ENCODE measurements at places on chromosomes 2 and 18.
A peak's percentile ranks its signal among the peaks of the same experiment; 100 is the strongest.

- DNase-seq: no peak
Measured at GRCh38 chr2:236367506-236368289, 103.5 kb upstream of the ASB18 start.

GRCh38 chr18:22559414-22560274 is 141.9 kb upstream of the CTAGE1 start:
- peak; percentile 80 for DNase-seq

DNA sequence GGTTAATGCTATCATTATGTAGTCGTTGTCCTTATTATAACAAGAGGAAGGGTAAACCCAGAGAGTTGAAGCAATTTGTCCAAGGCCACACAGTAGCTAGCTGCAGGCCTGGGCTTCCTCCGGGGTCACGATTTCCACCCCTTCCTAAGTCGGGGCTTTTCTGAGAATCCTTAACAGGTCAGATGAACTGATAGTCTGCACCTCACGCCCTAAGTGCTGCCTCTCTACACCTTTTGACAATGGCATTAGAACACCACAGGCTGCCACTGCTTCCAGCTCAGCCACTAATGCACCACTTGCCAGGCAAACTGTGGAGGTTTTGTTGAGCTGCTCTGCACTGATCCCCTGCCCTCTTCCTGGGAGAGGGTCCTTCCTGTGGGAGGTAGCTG is 37.7 kb downstream of the FOSL2 start:
- DNase-seq: no peak

- DNase-seq: no peak
Measured at GRCh38 chr2:23381084-23381483, 3.9 kb upstream of the KLHL29 start.

- DNase-seq: peak; percentile 71
Measured at GRCh38 chr2:42810971-42811811, 18.8 kb upstream of the HAAO start.

DNA sequence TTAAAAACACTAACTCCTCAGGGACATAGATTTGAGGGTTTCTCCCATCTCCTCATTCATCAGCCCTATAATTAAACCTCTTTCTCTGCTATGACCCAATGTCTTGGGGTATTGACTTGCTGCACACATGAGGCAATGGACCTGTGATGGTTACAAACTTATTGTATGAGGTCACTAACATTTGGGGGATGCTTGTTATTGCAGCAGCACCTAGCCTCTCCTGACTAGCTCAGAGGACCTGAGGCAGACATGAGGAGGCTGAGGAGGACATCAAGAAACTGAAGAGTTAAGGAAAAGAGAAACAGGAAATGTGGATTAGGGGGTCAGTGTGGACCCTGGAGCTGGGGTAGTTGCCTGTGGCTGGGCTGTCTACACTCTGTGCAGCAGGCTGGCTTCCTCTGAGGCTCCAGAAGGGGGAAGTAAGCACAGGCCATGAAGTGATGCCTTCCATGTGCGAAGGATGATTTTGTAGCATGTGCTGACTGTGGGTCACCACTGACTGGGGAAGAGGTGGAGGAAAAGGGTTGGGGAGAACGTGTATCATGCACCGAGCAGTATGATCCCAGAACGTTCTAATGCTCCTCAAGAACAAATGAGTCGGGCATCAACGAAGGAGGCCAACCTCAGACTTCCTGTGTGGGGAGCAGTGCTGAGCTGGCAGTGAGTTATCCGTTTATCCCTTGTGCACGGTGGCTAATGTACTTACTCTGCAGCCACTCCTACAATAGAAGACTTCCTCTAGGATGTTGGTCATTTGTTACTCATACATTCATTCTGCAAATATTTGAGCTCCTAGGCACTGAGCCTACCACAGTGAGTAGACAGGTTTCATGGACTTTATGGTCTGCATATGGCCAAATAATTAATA is 42.1 kb upstream of the RFX8 start:
- DNase-seq: no peak

- DNase-seq: no peak
Measured at GRCh38 chr18:61910101-61910500, 17.3 kb upstream of the RNF152 start.

- no peak for DNase-seq
Measured at GRCh38 chr18:7234091-7234490, 3.2 kb downstream of the LRRC30 start.

GRCh38 chr2:203673933-203674332 is 32.5 kb upstream of the CD28 start:
- DNase-seq: no peak

GRCh38 chr2:101200676-101201075 is 49.5 kb upstream of the TBC1D8 start:
- DNase-seq: no peak

GRCh38 chr18:3848316-3848715 is 398.3 kb downstream of the TGIF1 start:
- DNase-seq: no peak

DNA sequence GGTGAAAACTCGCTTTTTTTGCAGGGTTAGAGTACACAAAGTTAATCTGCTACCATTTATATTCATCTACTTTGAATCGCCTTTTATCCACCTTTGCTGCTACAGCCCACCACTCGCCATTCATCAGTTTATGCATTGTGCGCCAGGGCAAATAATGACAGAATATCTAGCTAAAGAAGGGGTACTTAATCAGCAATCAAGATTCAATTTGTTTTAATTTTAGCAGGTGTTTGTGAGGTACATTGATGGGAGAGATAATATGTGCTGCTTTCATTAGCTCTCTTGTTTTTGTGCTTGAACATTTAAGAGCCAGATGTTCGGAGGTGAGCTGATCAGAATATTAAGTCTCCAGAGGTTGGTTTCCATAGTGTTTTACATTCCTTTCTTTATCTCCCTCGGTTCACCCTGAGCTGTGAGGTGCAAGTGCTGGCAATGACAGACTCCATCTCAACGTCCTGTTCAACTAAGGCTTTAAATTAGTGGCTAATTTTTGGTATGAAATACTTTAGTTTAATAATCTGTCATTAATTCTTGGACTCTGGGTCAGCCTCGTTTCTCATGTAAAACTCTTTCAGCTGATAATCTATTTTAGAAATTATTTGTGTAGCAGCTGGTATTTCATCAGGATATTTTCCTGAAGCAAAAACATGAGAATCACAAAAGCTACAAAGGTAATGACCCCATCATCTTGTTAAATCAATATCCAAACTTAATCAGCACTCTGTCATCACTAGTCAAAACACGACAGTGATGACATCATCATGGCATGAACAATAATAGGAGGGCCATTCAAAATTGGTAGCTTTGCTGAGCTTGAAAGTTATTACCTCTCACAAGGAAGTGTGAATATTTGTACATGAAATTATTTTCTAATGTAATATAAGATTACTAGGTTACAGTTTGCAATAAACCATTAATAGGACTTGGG is 479.9 kb upstream of the FANCL start:
- no peak for DNase-seq

DNA sequence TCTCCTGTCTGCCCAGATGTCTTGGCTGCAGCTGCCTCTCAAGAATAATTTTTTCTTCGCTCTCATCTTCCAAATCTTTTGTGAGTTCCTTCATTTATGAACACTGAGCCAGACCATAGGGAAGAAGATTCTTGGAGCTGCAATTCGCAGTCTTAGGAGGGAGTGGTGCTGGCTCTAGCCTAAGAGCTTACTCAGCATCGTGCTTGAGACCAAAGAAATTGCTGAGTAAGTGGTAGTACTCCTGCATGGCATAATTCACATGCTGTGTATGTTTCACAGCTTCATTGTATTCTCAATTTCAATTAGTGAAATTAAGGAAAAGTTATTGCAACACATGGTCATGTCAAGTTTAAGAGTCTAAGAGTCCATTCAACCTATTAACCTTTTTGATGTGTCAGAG is 771.7 kb downstream of the ADCYAP1 start:
- DNase-seq: no peak

GRCh38 chr2:29097569-29097968 is 17.6 kb upstream of the CLIP4 start:
- no peak for DNase-seq

DNA sequence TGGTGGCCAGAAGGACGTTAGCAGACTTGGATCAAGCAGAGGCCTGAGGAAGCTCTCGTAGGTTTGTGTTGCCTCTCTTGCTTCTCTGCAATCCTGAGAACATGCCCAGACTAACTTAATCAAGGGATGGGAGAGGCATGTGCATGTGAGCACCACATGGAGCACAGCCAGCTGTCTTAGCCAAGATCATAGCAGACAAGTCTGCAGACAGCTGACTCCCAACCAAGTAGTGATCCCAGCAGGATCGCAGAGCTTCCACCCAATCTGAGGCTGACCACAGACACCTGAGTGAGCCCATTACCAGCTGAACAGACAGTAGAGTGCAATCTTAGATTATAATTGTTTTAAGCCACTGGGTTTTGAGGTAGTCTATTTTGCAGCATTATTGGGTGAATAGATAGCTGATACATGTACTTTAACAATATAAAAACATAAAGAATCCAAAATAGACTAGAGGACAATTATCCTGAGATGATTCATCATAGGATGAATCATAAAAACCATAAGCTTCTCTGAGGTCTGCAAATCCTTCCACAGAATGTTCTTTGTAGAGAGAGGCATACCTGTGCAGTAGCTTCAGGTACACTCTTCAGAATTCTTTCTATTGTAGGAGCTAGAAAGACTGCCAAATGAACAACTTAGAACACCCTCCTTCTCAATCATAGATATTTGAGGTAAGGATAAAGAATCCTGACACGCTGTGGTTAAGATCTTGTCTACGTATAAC is 25.2 kb upstream of the FAM110C start:
- DNase-seq: no peak

DNA sequence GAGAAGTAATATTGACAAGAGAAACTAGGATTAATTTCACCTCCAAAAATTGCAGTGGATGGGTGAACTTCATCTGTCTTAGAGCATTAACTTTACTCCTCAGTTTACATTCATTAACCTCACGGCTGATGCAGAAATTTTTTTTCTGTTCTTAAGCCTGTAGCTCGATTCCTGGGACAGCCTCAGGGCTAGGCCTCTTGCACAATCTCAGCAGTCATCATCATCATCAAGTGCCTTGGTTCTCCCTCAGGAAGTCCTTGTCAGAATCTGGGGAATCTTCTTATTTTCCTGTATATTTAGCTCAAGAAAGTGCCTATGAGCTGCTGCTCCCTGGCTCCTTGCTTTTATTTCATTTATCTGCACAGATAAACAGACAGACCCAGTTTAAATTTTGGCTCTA is 1272.2 kb upstream of the LRRTM1 start:
- DNase-seq: no peak

DNA sequence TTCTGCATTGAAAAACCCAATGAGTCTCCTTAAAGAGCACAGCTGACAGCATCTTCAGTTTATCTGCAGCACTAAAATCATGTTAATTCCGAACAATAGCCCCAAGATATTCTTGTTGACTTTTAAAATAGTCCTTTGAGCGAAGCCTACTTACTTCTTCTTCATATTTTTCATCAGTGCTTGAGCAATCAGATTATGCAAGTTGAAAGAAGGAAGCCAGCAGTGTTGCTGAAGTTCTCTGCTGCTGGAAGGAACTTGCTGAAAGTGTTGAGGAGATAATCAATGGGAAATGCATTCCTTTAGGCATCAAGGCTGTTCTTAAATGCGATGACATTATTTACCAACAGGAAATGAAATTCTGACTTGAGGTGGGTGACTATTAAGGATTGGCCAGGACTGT is 105.9 kb upstream of the SNTG2 start:
- no peak for DNase-seq

GRCh38 chr18:46283895-46284295 is 179.7 kb downstream of the HAUS1 start:
- DNase-seq: no peak

DNA sequence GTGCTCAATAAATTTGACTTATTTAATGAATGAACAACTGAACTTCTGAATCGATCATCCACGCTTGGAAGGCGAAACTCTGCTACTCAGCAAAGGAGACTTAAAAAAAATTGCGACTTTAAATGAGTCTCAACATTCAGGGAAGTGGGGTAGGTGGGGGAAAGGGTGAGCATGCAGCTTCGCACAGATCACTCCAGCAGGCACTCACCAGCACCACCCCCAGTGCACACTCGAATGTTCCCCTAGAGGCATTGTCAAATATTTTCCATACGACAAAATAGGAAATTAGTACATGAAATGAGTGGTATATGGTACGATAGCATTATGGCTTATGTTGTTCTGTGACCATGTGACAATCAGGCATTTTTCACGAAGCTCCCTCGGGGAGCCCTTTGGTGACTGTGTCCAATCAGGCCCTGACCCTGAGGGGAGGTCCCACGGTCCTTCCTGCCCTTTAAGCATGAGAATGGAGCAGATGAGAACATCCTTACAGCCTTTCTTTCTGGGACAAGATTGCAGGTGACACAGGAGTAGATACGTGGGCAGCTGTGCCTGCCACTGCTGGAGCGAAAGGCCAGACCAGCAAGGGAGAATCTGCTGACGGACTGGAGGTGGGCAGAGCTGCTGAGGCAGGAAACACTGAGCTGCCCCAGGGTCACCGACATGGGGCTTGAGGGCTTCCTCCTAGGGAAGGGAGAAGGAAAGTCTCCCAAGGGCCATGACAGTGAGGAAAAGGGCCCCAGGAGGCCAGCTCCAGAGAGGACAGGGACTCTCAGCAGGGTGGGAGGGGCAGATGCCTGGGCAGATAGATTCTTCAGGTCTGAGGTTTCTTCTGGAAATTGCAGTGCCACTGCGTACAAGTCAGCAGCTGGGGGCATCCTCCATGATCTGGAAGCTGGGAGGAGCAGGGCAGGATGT is 101.3 kb upstream of the ID2 start:
- DNase-seq: no peak

- DNase-seq: no peak
Measured at GRCh38 chr2:47422560-47422959, 19.6 kb downstream of the MSH2 start.

DNA sequence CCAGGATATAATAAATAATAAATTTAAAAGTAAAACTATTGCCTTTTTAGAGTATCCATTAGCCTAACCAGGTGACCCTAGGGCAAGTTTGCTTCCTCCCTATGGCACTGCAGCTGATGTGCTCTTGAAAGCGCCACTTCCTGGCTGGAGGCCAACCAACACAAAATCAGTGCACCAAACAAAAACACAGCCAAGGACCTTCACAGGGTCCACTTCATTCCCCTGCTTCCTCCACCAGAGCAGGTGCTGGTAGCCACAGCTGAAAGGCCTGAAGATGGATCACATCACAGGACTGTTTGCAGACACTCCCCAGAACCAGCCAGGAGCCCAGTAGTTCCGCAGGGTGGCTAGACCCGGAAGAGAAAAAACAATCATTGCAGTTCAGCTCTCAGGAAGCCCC is 108.8 kb downstream of the TWIST2 start:
- no peak for DNase-seq

DNA sequence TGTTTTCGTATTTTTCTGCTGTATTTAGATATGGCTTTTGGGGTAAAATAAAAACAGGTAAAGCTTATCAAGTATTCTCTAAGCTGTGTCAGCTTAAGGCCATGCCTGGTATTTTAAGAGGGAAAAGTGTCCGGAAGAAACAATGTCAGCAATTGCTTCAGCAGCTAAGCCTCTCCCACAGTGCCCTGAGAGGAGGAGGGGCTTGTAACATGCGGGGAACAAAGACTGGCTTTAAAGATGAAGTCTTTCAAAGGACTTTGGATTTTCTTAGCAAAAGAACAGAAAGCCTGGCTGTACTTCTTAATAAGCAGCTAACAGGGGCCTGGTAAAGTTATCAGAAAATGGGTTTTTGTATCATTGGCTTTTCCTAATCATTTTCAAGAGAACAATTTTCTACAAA is 102.8 kb downstream of the PXDN start:
- no peak for DNase-seq
